ENCODE measurements at places on chromosomes 12 and 14.

- DNase-seq = no peak
Measured at GRCh38 chr12:128810182-128811127, 13.3 kb downstream of the SLC15A4 start.

DNA sequence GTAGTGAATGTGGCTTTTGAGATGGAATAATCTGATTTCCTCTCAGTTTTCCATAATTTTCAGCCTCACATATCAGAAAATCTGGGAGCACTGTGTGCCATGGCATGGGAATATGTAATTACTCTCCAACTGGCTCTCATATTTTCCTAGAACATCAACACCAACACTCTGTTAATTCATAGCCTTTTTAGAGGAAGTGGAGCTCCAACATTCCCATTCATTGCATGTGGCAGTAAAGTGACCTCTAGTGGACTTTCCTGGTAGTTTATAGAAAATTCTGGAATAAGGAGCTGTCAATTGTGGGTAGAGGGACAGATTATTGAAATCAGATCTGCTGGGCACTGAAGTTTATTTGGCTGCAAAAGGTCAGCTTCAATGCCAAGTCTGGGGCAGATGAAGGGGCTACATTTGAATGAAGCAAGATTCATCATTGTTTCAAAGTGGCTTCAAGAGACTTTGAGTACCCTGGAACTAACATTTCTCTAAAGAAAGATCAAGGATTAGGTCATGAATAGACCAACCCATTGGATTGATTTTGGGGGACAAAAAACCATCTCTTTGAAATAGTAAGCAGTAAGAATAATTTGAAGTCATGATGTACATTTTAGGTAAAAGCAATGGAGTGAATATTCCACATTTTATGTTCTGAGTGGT lies 23.6 kb upstream of the USP44 start:
- peak; percentile 24 for DNase-seq

DNA sequence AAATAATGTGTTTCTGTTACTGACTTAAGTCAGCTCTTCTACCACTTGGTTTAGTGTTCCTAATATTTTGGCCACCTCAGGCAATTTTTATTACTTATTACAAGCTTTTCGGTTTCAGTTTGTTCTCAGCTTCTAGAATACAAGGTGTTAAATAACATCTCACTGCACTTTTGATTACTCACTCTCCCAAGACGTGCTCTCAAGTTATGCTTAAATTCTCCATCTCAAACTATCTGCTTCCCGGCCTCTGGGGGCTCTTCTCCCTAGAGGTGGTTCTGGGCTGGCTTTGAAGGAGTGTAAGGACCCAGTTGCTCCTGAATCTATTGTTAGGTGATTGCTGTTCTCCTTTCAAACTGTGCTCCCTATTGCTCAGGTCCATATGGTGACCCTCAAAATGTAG lies 193.9 kb upstream of the DDHD1 start:
- DNase-seq = no peak

- no peak for DNase-seq
Measured at GRCh38 chr14:67762051-67762450, 54.3 kb downstream of the ZFYVE26 start.

DNA sequence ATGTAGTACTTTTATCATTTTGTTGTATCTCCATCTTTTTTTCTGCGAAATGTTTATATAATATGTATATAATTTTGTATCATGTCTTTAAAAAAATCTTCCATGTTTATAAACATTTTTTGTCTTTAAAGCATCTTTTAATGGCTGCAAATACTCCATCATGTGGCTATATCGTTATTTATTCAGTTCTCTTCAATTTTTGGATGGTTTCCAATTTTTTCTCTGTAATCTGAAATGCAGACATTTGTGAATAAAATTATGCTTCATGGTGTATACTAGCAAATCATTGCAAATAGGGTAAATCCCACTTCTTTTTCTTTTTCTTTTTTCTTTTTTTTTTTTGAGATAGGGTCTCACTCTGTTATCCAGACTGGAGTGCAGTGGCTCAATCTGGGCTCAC lies 54.0 kb downstream of the CPSF2 start:
- DNase-seq = no peak

GRCh38 chr12:49428793-49429192 lies 61.5 kb downstream of the SPATS2 start:
- no peak for DNase-seq

GRCh38 chr12:52053536-52054209 lies 2.4 kb downstream of the NR4A1 start:
- no peak for DNase-seq

GRCh38 chr12:49131051-49131893 lies at the start of gene TUBA1B:
Gene TUBA1B, minus strand, starts transcription at chr12:49131395. Its CDS starts 95 bp downstream, at chr12:49131300.
- peak; percentile 94 for DNase-seq

GRCh38 chr14:93909429-93910128 lies 17.6 kb upstream of the FAM181A start:
- no peak for DNase-seq

DNA sequence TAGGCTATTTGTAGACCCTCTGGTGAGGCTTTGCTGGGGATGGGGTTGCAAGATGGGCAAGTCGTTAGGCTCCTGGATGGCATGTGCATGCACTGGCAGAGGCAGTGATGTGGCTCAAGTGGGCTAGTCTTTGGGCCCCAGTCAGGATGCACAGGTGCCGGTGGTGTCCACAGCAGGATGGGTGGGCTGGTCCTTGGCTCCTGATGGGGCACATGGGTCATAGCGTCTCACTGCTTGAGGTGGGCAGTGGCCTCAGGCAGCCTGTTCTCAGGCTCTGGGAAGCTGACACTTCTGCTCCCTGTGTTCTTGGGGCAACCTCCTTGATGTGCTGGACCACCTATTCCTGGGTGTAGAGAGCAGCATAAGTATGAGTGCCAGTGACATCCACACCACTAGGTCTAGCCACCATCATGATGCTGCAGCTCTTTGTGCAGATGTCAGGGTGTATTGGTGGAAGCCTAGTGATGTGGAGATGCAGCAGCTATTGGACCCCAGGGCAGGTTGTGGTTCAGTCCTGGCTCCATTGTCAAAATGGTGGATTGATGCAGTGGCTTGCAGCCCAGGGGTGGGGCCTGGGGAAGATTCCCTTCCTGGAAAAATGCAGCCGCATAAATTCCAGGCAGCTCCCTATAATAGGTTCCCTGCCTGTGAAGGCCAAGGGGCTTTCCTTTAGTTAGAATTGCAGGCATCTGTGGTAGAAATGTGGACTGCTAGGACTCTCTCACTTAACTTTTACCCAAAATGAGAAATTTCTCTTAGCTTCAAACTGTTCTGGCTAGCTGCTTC lies 742.5 kb upstream of the MDGA2 start:
- no peak for DNase-seq

DNA sequence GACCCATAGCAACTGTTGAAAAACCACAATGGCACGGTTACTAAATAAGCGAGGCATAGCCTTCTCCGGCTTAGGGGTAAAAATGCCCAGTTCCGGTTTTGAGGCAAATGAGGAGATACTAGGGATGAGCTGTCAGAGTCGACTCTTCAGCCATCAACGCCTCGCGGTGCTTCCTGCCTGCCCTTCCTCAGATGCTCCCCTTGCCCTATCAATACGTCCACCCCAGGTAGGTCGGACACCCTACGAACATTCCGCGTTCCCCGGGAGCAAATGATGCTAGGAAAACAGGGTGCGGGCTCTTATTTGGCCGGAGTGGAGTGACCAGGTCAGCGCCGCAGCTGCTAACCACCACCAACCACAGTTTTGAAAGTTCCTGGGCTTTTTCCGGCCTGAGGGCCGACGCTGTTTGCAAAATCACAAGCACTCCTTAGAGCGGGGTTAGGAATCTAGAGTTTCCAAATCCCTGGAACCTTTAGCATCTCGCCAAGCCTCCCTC lies 1.2 kb downstream of the SRSF9 start:
- no peak for DNase-seq

- DNase-seq = no peak
Measured at GRCh38 chr12:69508091-69508490, 37.9 kb downstream of the FRS2 start.

Measured in NCI-H2081 (cell line).